ENCODE measurements at places on chromosomes 16 and 17. TPM values are rescaled to one million over a fixed set of nuclear protein-coding genes. Genes with fewer than 3 reads are reported as not detected.

Gene TPPP3
- total RNA-seq, result 0.18 TPM

DNA sequence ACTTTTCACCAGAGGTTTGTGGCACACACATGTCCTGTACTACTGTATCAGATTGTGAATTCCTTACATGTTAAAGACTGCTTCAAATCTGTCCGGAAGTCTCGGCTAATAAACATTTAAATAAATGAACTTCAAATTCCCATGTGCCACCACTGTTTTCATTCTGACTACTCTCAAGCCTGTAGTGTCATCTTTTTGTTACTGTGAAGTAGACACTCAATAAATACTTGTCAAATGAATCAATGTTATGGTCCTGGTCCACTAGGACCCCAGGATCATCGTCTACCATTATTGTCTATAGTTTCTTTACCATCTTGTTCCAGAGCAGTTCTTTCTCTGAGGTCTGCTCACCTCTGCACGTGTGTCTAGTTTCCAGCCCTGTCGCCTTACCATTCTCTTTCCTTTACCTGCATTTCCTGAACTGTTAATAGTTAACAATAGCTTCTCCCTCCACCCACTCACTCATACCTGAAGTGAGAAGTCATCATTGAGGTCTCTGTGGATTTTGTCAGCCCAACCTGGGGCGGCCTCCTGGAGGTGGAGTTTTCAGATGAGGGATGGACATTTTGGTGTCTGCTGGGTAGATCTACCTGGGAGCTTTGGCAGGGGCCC lies 333.0 kb downstream of the SEC14L1 start:
- no peak for DNase-seq

DNA sequence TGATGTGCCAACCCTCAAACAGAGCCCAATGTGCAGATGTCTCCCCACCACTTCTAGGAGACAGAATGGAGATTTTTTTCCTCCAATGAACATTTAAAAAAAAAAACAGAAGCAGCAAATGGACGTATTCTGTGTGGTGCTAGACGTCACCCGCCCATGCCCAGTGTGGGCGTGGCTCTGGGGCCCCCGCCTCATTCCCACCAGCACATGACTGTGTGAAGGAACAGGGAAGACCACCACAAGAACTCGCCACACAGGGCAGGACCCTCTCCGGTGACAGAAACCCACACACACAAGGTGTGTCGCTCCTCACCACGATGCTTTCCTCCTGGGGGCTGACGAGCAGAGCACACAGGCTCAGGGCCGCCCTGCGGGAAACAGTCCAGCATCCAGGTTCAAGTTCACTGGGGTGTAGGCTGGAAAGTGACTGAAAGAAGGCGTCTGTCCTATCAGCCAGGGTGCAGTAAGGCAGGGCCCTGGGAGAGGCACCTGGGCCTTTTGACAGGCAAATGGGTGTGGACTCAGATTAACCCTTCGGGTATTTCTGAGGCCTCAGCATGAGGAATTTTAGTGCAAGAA lies 53.5 kb downstream of the KLHDC4 start:
- DNase-seq, result no peak

GRCh38 chr16:349211-349610 lies 3.3 kb downstream of the AXIN1 start:
- no peak for DNase-seq

Gene MT1E
- total RNA-seq, result 284 TPM

- no peak for DNase-seq
Measured at GRCh38 chr17:56601591-56601990, 8.1 kb downstream of the NOG start.

DNA sequence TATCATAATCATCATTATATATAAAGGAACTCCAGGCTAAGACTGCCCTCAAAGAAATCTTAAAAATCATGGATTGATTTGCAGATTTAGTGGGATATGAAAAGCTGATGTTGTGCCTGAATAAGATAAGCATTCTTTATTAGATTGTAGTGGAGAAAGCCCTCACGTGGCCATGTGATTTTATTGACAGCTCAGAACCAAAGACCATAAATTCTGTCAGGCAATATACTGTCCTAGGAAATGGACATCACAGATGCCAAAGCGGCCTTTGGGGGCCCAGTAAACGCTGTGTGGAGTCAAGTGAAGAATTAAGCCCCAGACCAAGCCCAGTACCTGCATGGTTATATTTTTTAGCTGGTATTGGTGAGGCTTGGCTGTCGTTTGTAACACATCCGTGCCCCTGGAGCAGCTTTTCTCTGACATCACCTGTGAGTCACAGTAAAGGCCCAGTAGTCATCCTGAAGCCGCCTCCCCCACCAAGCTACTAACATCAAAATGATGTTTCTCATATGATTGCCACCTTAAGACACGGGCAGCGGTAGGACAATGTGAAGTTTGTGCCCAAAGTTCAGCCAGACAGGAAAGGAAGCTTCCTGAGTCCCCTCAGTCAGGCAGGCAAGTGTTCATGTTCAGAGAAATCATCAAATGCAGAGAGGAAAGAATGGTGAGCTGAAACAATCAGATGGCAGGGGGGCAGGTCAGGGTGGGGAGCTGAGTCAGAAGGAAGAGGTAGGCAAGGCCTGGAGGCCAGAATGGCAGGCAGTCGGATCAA lies 209.4 kb downstream of the IRX3 start:
- peak; percentile 57 for DNase-seq

Gene HBA2
- not detected for total RNA-seq

GRCh38 chr16:35425270-35425669 lies 1965.9 kb downstream of the TP53TG3F start:
- DNase-seq, result no peak

GRCh38 chr17:67818110-67819002 lies 6.9 kb upstream of the BPTF start:
- no peak for DNase-seq

- no peak for DNase-seq
Measured at GRCh38 chr16:27839419-27839818, 224.1 kb downstream of the GSG1L start.

GRCh38 chr17:57357830-57358430 lies 101.6 kb downstream of the MSI2 start:
- no peak for DNase-seq

DNA sequence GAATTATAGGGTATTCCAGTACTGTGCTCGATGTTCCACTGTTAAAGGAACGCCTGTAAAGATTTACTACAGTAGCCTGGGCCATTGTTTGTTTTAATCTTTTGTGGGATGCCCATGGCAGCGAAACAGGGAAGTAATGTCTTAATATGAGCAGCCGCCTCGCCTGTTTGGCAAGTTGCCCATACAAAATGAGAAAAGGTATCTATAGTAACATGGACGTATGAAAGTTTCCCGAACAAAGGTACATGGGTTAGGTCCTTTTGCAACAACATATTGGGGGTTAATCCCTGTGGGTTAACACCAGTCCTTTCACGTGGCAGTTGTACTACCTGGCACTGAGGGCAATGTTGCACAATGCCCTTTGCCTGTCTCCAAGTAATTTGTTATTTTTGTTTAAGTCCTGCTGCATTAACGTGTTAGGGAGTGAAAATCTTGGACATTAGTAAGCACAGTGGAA lies 21.1 kb upstream of the TMC5 start:
- no peak for DNase-seq

DNA sequence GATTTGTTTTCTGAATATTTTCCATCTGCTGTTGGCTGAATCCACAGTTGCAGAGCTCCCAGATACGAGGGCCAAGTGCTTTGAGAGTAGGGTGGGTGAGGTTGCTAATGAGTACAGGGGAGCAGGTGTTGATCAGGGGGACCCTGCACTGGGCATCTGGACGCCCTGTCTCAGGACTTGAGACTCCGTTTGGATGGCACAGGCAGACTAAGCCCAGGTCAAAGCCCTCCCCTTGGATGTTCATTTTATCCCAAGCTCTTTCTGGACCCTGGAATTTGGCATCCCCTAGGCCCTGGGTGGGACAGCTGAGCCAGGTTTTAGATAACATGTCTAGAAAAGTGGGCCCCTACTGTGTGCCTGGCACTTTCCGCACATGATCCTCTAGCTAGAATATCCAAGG lies 12.1 kb downstream of the USP6 start:
- no peak for DNase-seq

Gene TIGD7
- total RNA-seq, result 4.7 TPM

- DNase-seq, result no peak
Measured at GRCh38 chr17:71202449-71202848, 918.4 kb upstream of the SOX9 start.

GRCh38 chr16:19876501-19877059 lies 8.1 kb downstream of the GPRC5B start:
- no peak for DNase-seq

GRCh38 chr16:30951193-30951592 lies 2.3 kb downstream of the ORAI3 start:
- no peak for DNase-seq

DNA sequence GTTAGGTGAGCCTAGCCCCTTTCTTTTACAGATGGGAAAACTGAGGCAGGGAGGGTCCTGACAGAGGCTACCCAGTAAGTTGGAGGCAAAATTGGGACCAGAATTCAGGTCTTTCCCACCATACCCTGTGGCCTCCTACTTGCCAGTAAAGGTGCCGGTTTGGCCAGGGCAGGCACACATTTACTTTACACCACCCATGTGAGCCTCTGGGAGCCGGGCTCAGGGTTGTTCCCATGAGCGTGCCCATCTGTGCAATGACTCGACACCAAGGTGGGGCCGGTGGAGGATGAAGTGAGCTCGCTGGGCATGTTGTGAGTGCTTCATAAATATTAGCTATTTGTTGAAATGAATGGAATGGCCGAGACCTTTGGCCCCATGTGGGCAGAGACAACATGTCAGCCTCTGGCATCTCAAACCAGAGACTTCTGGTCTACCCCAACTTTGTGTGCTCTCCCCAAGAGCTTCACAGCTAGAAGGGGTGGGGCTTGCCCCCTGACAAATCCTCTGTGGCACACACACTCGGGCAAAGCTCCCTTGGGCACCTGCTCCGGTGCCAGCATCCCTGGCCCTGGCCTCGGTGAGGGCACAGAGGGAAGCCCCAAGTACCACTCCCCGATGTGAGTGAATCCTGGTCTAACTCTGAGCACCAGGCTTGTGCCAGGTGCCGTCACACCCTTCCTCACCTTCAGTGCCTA lies 60.1 kb downstream of the SRCIN1 start:
- DNase-seq, result no peak

Gene SCNN1B
- total RNA-seq, result not detected

GRCh38 chr16:58492066-58492465 lies 7.9 kb upstream of the NDRG4 start:
- DNase-seq, result no peak

GRCh38 chr17:13085578-13085977 lies 67.8 kb upstream of the ELAC2 start:
- DNase-seq, result no peak

DNA sequence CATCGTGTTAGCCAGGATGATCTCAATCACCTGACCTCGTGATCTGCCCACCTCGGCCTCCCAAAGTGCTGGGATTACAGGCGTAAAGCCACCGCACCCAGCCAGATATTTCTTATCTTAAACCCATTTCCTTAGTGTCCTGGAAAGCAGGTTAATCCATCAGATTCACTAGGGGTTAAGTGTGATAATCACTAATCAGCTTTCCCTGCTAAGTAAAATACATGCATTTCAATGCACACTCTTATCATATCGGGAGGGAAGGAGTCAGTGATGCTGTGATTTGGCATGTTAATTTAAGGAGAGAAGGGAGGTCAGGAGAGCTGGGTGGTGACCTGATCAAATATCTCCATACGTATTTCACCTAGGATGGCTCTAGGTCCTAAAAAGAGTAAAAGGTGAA lies 29.1 kb downstream of the STAT3 start:
- DNase-seq, result no peak

- DNase-seq, result peak; percentile 92
Measured at GRCh38 chr16:57893559-57894389, 77.2 kb downstream of the CNGB1 start.

GRCh38 chr17:16483021-16483645 lies 8.9 kb downstream of the LRRC75A start:
- DNase-seq, result no peak

GRCh38 chr17:65978871-65979270 lies 213.1 kb downstream of the CEP112 start:
- DNase-seq, result no peak

Gene NOTUM
- total RNA-seq, result not detected

Gene SLC7A6
- 17.9 TPM for total RNA-seq

GRCh38 chr17:43778337-43779144 lies at the start of gene DUSP3:
Gene DUSP3, minus strand, starts transcription at chr17:43778977. Its CDS starts 53 bp downstream, at chr17:43778924.
- peak; percentile 83 for DNase-seq

Gene GSE1
- total RNA-seq, result 9.3 TPM

GRCh38 chr17:45676695-45677094 lies 107.4 kb upstream of the CRHR1 start:
- no peak for DNase-seq

Gene KRT20
- not detected for total RNA-seq

Gene CRHR1
- total RNA-seq, result not detected

GRCh38 chr17:38417210-38417951 lies 10.9 kb upstream of the ARHGAP23 start:
- no peak for DNase-seq

- DNase-seq, result no peak
Measured at GRCh38 chr16:3198334-3199072, 10.5 kb downstream of the OR1F1 start.

- no peak for DNase-seq
Measured at GRCh38 chr17:63930951-63931575, 1.1 kb downstream of the CD79B start.

DNA sequence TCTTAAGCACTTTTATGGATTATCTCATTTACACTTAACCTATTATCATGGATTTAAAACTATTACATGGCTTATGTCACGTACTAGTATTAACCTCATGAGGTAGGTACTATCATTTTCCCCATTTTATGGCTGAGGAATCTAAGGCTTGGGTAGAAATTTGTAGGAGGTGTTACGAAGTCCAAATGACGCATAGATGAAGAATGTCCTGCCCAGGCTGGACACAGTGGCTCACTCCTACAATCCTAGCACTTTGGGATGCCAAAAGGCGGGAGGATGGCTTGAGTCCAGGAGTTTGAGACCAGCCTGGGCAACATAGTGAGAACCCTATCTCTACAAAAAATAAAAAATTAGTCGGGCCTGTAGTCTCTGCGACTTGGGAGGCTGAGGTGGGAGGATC lies 4.8 kb upstream of the C1QL1 start:
- no peak for DNase-seq

Gene CDC6
- total RNA-seq, result 41.3 TPM

- no peak for DNase-seq
Measured at GRCh38 chr17:70138291-70138865, 31.0 kb upstream of the KCNJ2 start.

DNA sequence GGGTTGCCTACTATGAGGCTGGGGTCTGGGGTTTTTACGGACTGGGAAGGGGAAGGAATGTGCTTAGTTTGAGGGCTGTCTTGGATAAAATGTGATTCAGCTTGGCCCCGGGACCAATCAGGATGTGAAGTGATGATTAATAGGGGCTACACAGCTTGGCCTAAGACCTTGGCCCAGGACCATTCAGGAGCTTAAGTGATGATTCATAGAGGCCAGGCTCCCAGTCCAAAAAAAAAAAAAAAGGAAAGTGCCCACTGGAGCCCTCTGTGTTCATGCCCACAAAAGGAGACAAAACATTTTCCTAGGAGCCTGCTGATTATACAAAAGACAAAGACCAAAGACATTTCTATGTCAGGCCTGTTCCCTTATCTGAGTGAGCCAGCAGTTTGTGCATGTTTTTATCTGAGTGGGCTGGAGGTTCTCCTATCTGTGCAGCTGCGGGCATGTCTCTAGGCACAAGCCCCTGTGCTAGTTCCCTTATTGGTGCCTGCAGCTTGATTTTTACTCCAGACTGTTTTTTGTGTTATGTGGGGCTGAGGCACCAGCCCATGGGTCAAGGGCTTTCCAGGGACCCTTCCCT lies 898.2 kb upstream of the GOT2 start:
- peak; percentile 4 for DNase-seq

- DNase-seq, result no peak
Measured at GRCh38 chr16:78444-79150, 572 bp downstream of the MPG start.

All from pulmonary artery endothelial cell (primary cell).